HTR-8/SVneo (cell line): ENCODE measurements at places on chromosomes 6 and 20.

- no peak for DNase-seq
These were observed 51.7 kb upstream of the TFAP2D start for GRCh38 chr6:50661636-50662035.

DNA sequence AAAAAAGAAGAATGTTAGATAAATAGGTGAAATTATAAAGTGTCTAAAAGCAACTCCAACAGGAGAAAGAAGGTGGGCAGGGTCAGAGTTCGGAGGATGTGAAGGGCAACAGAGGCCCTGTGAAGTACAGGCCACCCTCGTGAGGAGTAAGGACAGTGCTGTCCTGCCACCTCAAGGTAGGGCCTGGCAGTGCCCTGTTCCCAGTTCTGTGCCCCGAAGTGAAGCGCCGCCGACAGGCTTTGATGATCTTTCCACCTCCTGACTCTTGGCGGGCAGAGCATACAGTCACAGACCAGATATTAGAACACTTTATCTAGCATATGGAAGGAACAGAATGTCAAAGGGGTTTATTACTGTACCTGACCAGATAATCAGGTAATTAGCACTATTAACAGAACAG lies 75.8 kb downstream of the GJA10 start:
- no peak for DNase-seq

DNA sequence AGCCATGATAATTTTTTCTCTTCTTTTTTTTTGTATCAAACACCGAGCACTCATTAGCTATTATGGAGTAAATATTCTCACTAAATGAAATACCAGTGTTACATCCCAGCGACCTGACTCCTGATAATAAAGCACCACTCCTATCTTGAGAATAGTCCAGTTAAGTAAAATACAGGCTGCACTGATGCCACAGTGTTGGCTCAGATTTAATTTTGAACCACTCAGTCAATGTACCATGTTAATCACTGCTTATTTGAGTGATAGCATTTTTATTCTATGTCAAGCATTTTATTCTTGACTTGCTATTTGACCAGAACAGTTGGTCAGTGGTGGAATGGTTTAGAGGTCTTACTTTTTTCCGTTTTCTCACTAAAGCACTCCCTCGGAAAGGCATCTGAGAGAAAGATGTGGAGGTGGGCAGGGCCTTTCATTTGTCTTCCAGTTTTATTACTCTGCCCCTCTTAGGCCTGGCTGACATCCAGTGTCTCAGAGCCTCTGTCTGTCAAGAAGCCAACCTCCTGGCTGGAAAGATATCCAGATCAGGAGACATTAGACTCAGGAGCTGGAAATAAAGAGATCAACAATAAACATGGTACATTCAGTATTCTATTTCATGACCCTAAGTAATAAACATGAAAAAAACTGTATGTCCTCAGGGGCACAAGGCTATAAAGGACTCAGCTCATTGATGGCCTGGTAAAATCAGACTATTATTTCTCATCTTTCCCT lies 457.8 kb downstream of the EPM2A start:
- no peak for DNase-seq

DNA sequence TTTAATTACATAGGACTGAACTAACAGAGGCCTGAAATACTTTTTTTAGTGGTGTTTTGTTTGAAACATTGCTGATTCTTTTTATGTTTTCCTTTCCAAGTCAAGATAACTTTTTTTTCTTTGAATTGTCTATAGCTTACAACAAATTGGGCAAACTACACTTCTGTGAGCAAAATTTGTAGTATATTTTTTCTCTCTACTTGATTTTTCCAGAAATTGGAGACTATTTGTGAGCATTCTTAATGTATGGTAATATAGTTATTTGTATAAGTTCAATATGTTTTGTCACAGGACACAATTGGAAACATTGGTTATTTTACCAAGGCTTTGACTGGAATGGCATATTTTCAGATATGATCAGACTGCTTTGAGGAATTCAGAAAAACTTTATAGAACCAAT lies 216.5 kb downstream of the SYNE1 start:
- DNase-seq, result no peak

DNA sequence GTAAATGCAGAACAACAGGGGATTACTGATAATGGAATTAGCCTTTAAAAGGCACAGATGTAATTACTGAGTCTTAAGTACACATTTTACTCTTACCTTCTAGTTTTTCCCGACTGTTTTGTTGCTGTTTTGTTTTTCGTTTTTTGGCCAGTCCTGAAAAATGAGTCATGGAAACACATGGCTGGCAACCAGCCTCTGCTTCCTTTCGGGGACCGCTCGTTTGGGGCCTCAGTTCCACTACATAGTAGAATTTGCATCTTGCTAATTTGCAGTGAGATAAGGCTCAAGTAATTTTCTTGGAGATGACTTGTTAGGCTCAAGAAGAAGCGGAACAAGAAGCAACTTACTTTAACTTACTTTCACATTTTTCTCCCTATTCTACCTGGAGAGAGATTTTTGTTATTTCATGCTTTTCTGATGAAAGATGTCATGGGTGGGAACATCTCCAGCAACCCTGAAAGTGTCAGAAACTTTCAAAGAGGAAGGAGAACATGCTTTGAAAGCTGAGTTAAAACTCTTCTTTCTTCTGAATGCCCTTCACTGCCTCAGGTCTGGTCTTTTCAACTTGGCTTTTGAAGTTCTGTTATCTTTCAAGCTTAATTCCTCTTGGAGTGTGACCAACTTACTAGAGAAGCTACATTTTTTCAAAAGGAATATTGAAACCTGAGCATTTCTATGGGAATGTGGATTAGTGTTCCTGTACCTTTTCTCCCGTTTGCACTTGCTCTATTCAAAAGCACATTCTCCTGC lies 71.5 kb upstream of the HDAC2 start:
- no peak for DNase-seq

GRCh38 chr6:141398949-141399348 lies 733.8 kb upstream of the GJE1 start:
- no peak for DNase-seq
